Fibroblast of skin of back (primary cell): ENCODE measurements at places on chromosomes 1 and 21.

DNA sequence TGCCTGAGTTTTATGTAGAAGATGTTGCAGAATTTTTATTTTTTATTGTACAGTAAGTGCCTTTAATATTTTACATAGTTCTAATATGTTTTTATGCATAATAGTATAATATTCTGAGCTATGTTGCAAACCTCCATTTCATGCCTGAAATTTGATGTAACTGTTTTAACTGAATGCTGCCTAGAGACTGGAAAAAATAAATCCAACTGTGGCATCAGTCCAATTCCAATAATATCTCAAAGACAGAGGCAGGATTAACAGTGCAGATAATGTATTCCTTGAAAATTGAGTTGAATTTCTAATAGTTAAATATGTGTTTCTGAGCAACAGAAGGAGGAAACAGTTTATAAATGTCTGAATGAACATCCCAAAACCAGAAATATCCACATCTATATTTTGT, 61.1 kb upstream of the KIF1B start:
- DNase-seq: no peak

DNA sequence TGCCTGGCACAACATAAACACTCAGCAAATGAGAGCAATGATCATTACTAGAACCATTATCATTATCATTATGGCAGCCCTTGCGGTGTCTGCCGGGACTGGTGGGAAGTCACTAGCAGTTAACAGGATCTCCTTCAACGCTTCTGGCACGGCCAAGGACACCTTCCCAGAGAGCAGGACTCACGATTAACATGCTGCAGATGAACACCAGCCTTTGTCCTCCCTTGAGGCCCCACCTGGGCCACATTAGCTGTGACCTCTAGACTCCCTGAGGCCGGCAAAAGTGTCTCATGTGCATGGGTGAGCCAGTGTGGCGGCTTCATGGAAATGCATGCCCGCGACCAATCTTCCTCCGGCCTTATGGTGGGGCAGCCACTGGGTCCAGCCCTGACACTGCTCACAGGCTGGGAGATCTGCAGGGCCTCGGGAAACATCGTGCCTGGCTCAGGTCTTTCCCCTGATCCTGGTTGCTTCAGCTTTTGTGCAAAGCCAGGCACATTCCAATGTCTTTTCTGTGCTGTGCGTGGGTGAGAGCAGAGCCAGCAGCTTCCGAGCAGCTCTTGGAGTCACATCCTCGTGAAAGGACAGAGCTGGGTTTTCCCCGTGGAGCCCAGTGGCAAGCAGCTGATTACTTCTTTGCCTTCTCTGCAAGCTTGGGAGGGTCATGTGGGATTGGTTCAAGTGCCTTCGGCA, 107.3 kb downstream of the HMGB4 start:
- DNase-seq: peak; percentile 15

- DNase-seq: no peak
Observed at GRCh38 chr1:61501971-61502916, 222.7 kb downstream of the TM2D1 start.

DNA sequence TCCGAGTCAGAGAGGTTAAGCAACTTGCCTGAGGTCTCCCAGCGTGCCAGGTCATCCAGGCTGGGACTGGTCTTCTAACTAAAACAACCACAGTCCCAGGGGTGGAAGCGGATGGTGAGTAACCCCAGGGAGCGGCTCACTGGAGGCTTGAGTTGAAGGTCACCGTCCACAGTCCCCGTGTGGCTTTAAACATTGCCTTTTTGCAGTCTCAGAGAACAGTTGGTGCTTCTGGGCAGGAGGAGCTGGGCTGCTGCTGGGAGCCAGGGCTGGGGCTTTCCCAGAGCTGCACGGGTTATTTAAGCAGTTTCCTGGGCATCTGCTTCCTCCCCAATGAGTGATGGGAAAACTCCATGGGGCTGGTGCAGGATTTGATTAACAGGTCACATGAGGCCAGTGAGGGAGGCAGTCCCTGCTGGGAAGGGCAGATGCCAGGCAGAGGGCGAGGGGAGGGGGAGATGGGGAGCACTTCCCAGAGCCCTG, 12.3 kb downstream of the ARHGEF10L start:
- DNase-seq: peak; percentile 69

- no peak for DNase-seq
Observed at GRCh38 chr1:87369736-87370478, 41.2 kb downstream of the LMO4 start.

GRCh38 chr1:225737866-225738265, 39.8 kb upstream of the SRP9 start:
- DNase-seq: no peak

DNA sequence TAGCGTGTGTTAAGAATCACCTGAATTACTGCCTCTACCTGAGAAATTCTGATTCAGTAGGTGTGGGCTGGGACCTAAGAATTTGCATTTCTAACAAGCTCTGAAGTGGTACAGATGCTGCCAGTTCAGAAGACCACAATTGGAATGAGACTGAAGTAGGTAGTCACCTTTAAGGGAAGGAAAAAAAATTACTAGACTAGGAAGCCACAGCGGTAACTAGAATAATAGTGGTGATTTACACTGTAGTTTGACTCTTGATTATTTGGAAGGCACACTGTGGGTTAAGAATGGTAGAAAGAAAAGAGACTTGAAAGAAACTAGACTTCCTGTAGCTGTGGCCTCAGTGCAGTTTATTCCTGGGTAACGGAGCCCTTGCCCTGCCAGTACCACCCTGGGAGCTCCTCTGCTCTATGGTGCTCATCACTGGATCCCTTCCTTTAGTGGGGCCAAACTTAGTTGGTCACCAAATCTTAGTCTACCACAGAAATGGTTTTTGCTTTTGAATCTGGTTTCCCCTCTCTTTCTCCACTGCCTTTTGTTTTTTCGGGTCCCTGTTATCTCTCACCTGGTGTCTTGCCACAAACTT, 43.6 kb downstream of the ARID1A start:
- DNase-seq: no peak

DNA sequence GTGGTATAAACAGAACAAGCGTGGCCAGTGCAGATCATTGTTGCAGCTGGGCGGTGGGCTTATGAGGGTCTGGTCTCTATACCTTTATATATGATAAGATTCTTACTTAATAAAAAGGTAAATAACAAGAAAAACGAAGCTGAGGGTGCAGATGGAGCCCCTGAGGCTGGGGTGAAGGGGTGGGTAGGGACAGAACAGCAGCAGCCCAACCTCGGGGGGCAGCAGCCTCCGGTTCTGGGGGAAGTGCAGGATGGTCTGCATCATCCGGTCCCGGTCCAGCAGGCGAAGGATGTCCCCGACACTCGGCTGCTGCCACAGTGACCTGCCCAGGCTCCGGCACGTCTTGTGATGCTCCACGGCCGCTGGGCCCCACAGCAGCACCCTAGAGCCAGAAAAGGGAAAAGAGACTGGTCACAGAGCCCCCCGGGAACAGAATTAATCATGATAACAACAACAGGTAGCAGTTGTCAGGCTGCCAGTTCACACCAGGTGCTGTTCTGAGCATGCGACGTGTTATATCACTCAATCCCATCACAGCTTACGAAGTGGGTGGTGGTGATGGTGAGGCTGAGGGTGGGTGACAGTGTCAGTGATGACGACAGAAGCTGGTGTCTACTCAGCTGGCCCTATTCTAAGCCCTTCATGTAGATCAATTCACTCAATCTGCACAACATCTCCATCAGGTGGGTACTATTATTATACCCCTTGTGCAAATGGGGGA, 35.5 kb downstream of the MRAP start:
- no peak for DNase-seq

- DNase-seq: no peak
Observed at GRCh38 chr1:206662396-206663092, 22.2 kb upstream of the MAPKAPK2 start.

DNA sequence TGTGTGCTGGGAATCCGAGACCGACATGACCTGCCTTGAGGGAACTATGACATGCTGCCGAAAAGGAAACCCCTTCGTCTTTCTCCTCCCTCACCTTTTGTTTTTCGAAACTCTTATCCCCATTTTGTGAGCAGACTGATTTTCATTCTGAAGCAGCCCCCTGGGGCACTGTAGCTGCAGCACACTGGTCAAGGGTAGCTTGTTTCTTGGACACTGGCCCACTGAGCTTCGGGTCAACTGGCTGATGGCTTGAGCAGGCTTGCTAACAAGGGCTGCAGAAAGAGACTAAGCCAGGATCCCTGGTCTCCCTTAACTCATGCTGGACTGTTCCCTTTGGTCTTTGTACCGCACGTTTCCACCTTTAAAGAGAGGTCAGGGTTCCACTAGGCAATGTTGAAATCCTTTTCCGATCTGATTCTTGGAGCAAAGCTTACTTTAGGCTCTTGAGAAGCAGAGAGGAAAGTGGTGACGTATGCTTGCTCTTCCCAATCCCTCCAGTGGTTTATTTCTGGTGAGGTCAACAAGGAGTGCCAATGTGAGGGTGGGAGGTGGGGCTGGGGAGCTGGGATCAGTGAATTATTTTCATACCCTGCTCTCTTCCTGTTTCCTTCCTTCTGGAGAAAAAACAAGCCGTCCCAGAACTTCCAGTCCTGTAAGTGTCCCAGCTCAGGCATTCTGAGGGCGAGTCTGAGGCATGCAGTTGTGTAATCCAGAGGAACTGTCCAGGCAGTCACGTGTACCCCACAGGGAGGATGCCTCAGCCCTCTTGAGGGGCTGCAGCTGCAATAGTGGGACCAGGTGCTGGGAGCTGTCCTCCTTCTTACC, 7.6 kb downstream of the CYP4B1 start:
- no peak for DNase-seq

DNA sequence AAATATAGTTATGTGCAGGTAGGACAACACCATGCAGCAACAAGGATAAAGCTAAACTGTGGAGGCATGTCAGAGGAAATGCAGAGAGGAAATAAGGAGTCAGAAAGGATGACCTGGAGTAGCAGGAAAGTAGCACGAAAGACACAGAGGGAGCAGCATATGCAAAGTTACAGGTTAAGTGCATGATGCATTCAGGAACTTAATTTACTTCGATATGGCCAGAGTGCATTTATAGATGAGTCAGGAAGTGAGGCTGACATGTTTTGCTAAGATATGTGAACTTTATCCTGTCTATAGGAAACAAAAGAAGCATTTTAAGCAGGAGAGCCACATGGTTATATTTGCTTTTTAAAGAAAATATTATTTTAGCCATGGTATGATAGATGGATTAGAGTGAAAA, 15.4 kb upstream of the MUTYH start:
- no peak for DNase-seq

GRCh38 chr21:45737485-45738166, 94.1 kb downstream of the PCBP3 start:
- no peak for DNase-seq

- DNase-seq: no peak
Observed at GRCh38 chr1:6586404-6586816, 6.6 kb downstream of the ZBTB48 start.

DNA sequence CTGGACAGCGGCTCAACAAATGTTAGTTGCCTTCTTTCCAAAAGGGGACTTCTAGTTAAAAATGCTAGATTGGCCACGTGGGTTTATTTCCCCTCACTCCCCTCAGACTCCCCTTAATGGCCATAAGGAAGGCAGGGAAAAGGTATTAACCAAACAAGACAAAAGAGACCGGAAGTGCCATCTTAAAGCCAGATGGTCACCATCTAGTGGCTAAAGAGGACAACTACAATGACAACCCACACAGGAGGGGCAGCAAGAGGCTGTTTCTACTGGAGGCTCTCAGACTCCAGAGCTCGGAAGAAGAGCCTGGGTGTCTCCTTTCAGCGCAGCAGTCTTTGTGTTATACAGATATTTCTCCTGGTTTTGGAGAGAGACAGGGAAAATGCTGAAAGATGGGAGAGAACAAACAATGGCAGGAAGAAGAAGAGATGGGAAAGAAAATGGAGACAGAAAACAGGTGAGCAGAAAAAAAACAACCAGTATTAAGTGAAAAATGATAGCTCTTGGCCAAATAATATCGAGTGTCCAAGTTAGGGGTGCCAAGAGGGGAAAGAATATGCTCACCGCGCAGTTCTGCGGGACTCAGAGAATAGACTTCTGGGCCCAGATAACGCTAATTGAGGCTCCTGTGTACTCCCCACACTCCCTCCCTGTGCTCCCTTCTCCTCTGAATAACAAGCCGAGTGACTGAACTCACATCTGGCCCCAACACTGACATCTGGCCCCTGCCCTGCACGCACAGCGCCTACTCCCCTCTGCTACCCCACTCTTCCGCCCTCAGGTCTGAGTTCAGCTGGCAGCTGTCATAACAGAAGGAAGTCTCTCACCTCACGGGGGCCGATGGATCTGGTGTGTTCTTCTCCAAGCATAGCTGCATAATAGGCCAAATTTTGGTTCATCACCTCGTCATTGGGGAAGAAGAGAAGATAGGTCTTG, 9.6 kb downstream of the P3H1 start:
- peak; percentile 73 for DNase-seq

GRCh38 chr21:26194811-26195251, 24.3 kb upstream of the APP start:
- peak; percentile 76 for DNase-seq

DNA sequence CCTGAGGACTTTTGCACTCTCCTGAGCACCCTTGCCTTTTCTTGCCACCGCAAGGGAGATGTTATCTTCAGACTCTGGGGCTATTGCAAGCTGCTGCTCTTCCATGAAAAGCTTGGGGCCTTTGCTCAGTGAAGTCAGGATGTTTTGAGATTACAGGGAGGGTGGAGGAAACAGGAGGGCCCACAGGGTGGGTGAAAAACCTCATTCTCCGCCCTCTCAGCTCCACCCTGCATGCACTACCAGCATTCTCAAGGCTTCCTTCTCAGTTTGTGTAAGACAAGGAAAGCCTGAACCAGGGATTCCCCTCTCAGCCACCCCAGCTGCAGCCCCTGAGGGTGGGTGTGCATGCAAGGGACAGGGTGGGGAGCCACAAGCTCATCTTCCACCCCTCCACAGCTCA, 25.8 kb upstream of the ZNF648 start:
- DNase-seq: no peak
